LNCaP clone FGC (cell line): ENCODE measurements at places on chromosomes 3 and 15.

DNA sequence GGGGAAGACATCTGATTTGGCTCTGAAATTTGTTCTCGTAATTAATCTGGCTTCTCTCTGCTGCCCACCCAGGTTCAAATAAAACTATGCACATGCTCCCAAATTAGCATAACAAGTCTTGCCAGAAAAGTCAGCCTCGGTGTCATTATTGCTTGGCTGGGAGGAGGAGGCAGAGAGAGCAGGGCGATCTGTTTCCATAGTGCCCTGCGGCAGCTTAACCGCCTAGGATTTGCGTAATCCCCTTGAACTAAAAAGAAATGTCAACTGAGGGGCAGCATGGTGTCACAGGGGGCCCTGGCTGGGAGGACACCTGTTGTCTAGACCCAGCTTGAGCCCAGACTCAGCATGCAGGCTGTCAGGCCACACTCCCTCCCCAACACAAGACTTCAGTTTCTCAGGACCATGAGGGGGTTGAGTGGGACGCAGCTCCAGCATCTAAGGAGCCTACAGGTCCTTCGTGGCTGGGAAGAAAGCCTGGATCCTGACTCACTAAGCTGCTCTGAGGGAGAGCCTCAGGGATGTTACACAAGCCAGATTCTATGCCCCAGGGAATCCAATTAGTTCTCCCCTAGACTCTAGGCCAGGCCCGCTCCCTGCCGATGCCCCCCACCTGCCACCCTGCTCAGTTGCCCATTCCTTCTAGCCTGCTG, 17.3 kb downstream of the MRPS11 start:
- DNase-seq = no peak

DNA sequence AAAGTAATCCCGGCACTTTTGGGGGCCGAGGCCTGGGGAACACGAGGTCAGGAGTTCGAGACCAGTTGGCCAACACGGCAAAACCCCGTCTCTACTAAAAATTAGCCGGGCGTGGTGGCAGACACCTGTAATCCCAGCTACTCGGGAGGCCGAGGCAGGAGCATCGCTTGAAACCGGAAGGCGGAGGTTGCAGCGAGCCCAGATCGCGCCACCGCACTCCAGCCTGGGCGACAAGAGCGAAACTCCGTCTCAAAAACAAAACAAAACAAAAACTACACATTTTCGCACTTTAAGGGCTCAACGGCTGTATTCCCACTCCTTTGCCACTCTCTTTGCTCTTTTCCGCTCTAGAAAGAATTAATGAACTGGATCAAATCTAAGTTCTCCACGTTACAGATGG, 763 bp upstream of the TRNT1 start:
- no peak for DNase-seq

- no peak for DNase-seq
These were observed 3.8 kb downstream of the GSK3B start for GRCh38 chr3:120090422-120090821.

DNA sequence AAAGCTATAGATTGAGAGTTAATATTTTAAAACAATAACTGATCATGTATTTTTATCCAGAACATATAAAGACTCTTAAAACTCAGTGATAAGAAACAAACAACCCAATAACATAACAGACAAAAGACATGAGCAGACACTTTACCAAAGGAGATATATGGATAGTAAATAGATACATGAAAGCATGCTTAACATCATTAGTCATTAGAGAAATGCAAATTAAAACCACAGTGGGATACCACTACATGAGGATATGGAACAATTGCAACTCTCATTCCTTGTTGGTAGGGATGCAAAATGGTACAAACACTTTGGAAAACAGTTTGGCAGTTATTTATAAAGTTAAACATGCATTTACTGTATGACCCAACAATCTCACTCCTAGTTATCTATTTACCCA, 95.0 kb downstream of the IQCH start:
- DNase-seq = no peak

- DNase-seq = no peak
These were observed 17.5 kb downstream of the SHC4 start for GRCh38 chr15:48946074-48946839.

GRCh38 chr15:75782926-75783325, 60.3 kb upstream of the UBE2Q2 start:
- DNase-seq = no peak

DNA sequence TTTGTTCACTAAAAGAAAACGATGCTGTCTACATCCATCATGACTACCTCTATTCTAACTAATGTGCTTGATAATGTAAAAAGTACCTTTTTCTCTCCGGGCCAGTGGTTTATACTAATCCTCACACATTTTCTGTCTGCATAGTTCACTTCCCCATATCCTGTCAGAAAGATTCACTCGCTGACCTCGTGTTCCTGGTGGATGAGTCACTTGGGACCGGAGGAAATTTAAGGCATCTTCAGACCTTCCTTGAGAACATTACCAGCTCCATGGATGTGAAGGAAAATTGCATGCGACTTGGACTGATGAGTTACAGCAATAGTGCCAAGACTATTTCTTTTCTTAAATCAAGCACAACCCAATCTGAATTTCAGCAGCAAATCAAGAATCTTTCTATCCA, 33.8 kb downstream of the COL6A5 start:
- no peak for DNase-seq

DNA sequence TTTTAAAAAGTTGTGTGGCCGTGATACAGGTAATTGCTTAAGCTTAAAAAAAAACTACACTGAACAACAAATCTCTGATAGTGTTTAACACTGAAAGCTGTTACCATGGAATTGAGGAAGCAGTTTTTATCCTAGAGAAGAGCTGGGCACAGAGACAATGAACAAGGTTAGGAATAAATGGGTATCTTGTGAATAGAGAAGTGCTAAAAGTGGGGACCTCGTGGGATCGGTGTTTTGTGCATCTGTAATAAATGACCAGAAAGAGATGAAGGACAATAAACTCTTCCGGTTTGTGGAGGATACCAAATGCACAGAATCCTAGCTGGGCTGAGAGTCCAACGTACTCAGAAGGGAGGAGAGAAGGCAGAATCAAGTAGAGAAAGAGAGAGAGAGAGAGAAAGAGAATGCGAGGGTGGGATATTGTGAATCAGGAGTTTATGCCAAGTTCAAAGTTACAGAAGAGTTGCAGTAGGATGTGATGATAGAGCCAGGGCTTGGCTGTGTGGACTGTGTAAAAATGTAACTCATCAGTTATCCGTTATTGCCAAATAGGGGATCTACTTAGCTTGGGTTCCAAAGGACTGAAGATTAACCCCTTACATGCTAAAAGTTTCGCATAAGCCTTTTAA, 148.9 kb downstream of the IL20RB start:
- no peak for DNase-seq

- no peak for DNase-seq
These were observed 39.3 kb downstream of the BDH1 start for GRCh38 chr3:197516517-197516889.

DNA sequence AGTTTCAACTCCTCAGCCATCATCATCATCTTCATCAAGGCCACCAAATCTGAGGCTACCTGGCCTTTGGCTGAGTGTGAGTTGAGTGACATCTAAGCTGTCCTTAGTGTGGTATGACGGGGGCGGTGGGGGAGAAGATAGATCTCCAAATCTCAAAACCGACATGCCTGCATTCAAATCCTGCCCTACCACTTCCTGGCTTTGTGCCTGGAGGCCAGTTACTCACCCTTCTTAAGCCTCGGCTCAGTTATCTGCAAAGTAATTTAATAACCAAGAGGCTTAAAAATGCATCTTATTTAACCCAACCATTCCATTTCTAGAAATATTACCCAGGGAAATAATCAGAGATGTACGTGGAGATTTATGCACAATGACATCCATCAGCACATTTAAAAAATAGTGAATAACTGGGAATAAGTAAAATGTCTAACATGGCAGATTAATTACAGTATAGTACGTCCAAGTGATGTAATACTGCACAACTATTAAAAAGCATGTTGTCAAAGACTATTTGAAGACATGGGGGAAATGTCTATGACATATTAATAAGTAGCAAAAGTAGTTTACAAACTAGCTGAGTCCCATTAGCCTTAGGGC, 167.4 kb downstream of the NTRK3 start:
- DNase-seq = no peak

GRCh38 chr3:9071936-9072666, 108.8 kb upstream of the RAD18 start:
- DNase-seq = no peak

- no peak for DNase-seq
These were observed 43.8 kb downstream of the SLC2A2 start for GRCh38 chr3:170982733-170983132.

GRCh38 chr3:66592927-66593625, 92.3 kb upstream of the LRIG1 start:
- no peak for DNase-seq

GRCh38 chr3:134104031-134104430, 74.3 kb upstream of the SLCO2A1 start:
- DNase-seq = no peak

- DNase-seq = no peak
These were observed 33.9 kb upstream of the XCR1 start for GRCh38 chr3:46061108-46061720.

GRCh38 chr15:65414841-65415621, 7.7 kb downstream of the IGDCC4 start:
- no peak for DNase-seq

GRCh38 chr15:58483376-58483775, 51.6 kb downstream of the LIPC start:
- no peak for DNase-seq

DNA sequence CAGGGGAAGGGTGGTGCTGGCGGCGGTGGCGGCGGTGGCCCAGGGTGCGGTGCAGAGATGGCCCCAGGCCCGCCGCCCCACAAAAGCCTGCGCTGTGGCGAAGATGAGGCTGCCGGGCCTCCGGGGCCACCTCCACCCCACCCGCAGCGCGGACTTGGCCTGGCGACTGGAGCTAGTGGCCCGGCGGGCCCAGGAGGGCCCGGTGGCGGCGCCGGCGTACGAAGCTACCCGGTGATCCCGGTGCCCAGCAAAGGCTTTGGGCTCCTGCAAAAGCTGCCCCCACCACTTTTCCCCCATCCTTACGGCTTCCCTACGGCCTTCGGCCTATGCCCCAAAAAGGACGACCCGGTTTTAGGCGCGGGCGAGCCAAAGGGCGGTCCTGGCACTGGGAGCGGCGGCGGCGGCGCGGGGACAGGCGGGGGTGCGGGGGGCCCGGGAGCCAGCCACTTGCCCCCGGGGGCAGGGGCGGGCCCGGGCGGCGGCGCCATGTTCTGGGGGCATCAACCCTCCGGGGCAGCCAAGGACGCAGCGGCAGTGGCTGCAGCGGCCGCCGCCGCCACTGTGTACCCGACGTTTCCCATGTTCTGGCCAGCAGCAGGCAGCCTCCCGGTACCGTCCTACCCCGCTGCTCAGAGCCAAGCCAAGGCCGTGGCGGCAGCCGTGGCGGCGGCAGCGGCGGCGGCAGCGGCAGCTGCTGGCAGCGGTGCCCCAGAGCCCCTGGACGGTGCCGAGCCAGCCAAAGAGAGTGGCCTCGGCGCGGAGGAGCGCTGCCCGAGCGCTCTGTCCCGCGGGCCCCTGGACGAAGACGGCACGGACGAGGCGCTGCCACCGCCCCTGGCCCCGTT, 1.6 kb downstream of the SKOR1 start:
- no peak for DNase-seq

- no peak for DNase-seq
These were observed 20.0 kb upstream of the TRANK1 start for GRCh38 chr3:36964817-36965216.

- no peak for DNase-seq
These were observed 34.7 kb downstream of the OXNAD1 start for GRCh38 chr3:16299746-16300145.

GRCh38 chr3:99373846-99374210, 264.6 kb upstream of the COL8A1 start:
- no peak for DNase-seq

GRCh38 chr3:45773714-45774449, 22.5 kb downstream of the SLC6A20 start:
- DNase-seq = no peak

DNA sequence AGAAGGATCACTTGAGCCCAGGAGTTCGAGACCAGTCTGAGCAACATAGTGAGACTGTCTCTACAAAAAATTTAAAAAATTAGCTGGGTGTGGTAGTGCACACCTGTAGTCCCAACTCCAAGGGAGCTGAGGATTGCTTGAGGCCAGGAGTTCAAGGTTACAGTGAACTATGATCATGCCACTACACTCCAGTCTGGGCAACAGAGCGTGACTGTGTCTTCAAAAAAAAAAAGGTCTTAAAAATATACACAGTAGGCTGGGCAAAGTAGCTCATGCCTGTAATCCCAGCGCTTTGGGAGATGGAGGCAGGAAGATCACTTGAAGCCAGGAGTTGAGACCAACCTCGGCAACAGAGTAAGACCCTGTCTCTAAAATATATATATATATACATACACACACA, 11.2 kb upstream of the CAMK1 start:
- no peak for DNase-seq

DNA sequence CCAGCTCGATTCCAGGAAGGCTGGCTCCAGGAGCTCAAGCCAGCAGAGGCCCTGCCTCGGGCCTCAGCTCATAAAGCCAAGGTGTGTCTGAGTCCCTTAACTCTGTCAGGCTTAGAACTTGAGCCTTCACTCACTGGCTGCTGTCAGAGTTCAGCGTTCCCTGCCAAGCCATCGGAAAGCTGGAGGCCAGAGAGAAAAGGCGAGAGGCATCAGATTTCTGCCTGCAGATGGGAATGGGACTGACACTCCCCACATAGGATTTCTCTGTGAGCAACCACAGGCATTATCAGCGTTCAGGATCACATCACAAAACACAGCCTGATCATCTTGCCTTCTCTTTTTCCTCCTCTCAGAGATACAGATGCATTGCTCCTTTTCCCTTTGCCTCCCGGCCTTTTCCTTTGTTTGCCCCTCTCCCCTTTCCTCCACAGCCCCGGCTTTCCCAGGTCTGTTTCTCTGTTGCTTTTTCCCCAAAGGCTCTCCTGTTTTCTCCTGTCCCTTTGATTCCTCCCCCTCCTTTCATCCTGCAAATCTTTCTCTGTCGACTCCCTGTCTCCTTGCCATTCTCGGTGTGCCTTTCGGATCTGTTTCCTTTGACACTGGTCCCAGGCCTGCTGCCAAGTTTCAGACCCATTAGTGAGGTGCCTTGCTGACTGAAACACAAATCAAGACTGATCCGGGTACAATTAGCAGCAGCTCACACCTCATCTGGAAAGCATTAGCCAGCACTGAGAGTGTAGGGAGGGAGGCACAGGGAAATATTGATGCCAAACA, 44.5 kb upstream of the BOC start:
- no peak for DNase-seq

GRCh38 chr15:69320977-69321554, 22.4 kb downstream of the PAQR5 start:
- DNase-seq = no peak
